ENCODE measurements at places on chromosomes 6 and 20.

GRCh38 chr6:26224940-26225847 is 138.0 kb downstream of the HFE start:
- DNase-seq = no peak

- DNase-seq = no peak
Measured at GRCh38 chr6:16688984-16689636, 72.2 kb downstream of the ATXN1 start.

DNA sequence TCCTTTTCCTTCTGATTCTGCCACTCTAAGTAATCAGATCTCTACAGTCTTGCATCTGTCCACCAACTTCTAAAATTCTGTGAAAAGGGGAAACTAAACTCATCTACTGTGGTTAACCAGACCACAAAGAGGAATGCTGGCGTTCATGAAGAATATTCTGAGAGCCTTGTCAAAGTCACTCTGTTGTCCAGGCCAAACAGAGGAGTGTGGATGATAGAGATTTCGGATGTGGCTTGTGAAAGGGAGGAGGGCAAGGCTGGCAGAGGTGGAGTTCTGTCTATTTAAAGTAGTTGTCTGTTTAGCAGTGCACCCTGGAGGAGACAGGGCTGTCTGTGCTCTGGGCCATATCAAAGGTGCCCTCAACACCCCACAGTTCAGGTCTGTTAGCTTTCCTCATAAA is 33.9 kb downstream of the CCN2 start:
- DNase-seq = no peak

GRCh38 chr6:88367248-88367647 is 201.1 kb upstream of the CNR1 start:
- DNase-seq = no peak

GRCh38 chr20:8265588-8265987 is 133.5 kb downstream of the PLCB1 start:
- no peak for DNase-seq

DNA sequence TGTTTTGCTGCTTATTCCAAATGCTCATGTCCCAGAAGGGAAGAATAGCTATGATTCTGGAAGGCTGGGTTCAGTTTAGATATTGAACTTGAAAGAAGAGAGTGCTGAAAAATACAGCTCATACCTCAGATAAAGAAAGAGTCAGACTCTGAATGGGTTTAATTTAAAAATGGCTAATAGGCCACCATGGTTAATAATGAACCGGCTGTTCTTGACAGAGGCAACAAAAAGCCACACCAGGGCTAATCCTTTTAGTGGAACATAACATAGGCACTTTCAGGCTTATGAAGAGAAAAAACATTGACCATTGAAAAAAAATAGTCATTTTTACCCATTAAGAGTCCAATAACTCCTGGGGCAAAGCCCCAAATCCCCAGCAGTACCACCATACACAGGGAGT is 59.4 kb downstream of the TNFRSF21 start:
- DNase-seq = no peak

DNA sequence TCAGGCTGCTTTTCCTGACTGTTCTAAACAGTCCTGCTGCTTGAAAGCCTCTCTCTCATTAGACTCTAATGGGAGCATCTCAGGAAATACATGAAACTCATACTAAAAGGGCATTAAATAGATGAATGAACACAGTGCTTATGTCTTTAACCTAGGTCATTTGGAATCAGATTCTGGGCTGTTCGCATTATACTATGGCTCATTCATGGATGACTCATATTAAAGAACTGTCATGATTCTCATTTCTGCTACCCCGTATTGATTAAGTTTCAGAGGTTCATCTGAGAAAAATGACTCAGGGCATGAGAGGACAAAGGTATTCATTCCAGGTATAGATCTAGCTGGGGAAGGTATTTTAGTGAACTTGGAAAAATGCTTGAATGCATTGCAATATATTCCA is 335.5 kb downstream of the GJA1 start:
- DNase-seq = no peak

GRCh38 chr6:143005816-143006215 is 54.9 kb upstream of the AIG1 start:
- no peak for DNase-seq

DNA sequence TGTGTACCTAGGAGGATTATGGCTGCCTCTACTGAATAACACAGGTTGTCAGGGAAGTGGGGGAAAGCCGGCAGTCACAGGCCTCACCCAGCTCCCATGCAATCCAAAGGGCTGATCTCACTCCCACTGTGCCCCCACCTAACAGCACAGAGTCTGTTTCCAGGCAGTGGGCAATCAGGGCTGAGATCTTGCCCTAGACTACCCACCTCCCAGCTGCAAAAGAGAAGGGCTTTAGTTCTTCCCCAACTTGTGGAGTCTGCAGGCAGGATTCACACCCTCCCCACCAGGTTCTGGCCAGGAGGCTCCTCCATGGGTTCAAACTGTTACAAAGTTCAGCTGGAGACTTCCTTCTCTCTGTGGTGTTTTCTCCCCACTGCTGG is 66.0 kb upstream of the OLIG3 start:
- DNase-seq = no peak

GRCh38 chr20:16404171-16404570 is 169.1 kb downstream of the KIF16B start:
- no peak for DNase-seq

GRCh38 chr20:41505184-41505583 is 113.0 kb downstream of the CHD6 start:
- no peak for DNase-seq

DNA sequence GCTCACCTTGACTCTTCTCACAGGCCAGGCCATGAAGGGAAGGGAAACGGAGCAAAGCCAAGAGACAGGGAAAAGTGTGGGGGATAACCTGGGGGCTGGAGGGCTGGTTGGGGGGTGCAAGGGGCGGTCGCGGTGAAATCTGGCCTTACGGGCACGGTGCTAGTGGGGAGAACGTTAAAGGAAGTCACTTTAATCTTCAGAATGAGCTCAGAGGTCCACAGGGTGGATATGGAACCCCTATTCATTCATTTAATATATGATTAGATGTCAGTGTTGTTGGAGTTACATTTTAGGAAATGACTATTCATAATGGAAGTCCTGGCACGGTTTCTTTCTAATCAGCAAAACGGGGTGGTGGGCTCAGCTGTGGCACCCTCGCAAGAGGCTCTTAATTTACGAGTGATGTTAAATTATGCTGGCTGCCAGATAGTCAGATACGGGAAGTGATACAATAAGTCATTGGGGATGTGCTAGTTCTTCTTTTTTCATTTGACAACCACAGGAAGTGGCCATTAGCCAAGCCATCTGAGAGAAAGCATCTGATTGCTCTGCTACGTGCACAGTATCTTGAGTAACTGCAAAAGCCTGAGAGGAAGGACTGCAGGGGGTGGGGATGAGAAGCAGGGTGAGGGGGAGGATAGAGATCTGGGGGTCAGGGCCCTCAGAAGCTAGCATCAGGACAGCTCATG is 253.0 kb downstream of the QKI start:
- DNase-seq = no peak

GRCh38 chr6:15246666-15247499 is 1.0 kb downstream of the JARID2 start:
- peak; percentile 50 for DNase-seq

DNA sequence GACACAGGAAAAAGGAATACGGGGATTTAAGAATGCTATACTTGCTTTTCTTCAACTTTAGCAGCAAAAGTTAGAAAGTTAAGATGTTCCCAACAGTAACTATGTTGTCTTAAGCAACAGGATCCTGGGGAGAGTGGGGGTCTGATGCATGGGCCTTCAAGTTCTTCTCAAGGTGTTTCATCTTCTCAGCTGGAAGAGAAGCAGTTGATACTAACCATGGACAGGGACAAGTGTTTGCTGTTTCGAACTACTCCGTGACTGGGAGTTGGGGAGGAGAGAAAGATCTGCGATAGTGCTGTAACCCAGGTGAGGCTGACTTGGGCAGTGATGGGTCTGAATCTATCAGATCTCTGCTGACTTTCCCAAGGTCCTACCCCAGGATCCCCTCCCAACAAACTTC is 1.0 kb downstream of the OOEP start:
- DNase-seq = no peak

GRCh38 chr6:15001326-15001910 is 244.5 kb upstream of the JARID2 start:
- no peak for DNase-seq

All from hematopoietic multipotent progenitor cell treated with erythropoietin and hydrocortisone succinate and interleukin-3 and kit ligand, for 15 days (in vitro differentiated cells).